Nucleus accumbens (tissue), 56 donors: ENCODE measurements at places on chromosomes 5 and 9.

GRCh38 chr9:136222166-136222905, 17.4 kb upstream of the LHX3 start:
- no peak for DNase-seq

DNA sequence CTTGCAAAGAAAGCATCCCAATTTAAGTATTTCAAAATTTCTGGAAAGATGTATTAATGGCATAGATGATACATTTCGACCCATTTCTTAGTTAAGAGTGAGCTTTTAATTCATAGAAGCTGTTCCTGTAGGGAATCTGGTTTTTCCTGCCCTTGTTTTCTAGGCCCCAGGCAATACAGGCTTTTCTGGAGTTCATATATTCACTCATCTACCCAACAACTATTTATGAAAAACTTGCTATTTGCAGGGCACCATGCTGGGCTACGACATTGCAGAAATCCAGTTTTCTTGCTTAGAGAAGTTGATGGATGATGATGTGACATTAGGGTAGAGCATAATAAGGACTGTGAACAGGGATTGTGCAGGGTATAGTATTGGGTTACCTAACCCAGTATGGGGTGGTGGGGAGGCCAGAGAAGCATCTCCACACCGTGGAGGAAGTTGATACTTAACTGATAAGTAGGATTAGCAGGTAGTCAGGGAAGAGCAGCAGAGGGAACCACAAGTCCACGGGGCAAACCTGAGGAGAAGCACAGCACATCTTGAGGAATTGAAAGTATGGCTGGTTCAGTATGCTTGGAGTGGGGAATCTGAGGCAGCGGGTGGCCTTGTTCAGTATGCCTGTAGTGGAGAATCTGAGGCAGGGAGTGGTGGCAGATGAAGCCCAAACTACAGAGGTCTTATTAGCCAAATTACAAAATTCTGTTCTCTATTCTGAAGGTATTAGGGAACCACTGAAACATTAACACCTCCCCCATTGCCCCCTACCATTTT, 247.5 kb downstream of the ARRDC3 start:
- no peak for DNase-seq

GRCh38 chr5:171306166-171306565, 2.9 kb upstream of the TLX3 start:
- no peak for DNase-seq

DNA sequence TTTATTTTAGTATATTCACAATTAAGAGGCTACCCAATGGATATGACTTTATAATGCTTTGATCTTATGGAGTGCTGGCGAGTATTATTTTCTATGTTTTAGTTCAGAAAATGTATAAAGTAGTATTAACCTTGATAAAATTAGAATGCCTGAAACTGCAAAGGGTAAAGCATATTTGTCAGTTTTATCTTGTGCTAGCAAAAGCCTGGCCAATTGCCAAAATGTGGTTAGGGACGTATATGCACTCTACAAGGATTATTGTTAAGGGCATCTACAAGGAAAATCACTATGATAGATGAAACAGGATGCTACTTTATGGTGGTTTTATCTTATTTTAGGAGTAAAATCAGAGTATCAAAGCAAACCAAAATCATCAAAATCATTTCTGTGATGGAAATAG, 281.7 kb downstream of the CCDC171 start:
- no peak for DNase-seq

GRCh38 chr9:4174546-4175175, 125.2 kb downstream of the GLIS3 start:
- DNase-seq: no peak

GRCh38 chr5:81398741-81399140, 4.8 kb upstream of the ACOT12 start:
- no peak for DNase-seq

GRCh38 chr5:123452401-123452800, 29.2 kb upstream of the CEP120 start:
- no peak for DNase-seq

DNA sequence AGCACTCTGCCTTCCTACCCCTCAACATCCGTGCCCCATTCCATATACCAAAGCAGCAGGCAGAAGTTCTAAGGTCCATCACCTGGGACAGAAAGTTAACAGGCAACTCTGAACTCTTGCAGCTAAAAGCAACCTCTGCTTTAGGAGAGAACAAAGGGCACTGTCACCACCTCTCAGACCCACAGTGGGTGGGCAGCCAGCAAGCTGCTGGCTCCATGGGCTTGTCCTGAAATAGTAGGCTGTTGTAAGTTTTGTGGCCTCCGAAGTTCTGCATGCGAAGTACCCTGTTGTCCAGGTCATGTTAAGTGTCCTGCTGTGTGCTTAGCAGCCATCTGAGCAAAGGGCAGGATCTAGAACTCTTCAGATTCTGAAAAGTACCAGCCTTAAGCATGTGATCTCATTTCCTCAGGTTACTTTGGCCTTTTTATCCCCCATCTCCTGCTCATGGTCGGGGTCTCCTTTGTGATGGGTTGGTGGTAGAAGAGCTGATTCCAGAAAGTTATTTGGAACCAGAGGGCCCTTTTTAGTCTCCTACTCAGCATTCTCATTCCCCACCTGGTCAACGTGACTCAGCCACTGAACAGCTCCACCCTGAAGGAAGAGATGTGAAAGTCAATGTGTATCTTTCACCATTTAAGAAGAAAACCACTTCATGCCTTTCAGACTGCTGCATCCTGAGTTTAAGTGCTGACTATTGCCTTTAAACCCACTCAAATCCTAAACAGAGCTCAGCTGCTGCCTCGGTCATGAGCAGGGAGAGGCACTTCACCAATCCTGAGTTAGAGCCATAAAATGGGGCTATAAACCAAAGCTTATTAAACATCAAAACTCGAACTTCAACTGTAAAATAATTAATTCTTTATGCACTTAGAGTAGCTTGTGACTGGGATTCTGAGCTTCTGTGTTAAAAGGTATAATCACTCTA, 121.4 kb downstream of the DPYSL3 start:
- no peak for DNase-seq

GRCh38 chr5:33474004-33474403, 33.2 kb downstream of the TARS1 start:
- DNase-seq: no peak

DNA sequence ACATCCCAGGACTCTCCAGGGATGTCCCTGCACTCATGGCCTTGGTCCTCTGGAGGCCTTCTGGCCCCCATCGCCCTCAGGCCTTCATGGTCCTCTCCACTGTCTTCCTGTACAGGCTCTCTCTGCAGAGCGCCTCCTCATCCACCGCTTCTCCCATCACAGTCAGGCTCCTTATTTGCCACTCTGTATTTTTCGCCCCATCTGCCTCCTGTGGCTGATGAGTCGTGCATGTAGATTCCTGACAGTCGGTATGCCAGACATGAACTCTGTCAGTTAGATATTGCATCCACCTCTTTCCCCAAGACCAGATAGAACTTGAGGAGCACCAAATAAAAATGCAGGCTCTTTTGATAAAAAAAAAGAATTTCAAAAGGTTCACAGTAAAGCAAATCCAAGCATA, 362.8 kb downstream of the IRX1 start:
- DNase-seq: no peak

- no peak for DNase-seq
Measured at GRCh38 chr5:168313596-168314204, 22.3 kb downstream of the WWC1 start.

DNA sequence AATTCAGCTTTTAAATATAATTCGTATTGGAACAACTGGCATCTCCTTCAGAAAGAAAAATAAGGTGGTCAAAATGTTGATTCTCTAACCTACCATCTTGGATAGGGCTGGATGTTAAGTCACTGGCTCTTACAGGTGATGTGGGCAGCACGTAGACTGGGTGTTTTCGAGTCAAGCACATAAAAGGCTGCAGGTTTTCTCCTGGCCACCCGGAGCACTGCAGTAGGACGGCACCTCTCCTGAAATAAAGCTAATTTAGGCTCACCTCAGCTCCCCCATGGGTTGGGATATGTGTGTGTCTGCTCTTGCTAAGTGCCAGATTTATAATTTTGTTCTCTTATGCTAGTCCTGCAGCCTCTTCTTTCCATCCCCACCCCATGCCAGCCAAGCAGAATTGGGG, 80.3 kb downstream of the IQGAP2 start:
- no peak for DNase-seq

DNA sequence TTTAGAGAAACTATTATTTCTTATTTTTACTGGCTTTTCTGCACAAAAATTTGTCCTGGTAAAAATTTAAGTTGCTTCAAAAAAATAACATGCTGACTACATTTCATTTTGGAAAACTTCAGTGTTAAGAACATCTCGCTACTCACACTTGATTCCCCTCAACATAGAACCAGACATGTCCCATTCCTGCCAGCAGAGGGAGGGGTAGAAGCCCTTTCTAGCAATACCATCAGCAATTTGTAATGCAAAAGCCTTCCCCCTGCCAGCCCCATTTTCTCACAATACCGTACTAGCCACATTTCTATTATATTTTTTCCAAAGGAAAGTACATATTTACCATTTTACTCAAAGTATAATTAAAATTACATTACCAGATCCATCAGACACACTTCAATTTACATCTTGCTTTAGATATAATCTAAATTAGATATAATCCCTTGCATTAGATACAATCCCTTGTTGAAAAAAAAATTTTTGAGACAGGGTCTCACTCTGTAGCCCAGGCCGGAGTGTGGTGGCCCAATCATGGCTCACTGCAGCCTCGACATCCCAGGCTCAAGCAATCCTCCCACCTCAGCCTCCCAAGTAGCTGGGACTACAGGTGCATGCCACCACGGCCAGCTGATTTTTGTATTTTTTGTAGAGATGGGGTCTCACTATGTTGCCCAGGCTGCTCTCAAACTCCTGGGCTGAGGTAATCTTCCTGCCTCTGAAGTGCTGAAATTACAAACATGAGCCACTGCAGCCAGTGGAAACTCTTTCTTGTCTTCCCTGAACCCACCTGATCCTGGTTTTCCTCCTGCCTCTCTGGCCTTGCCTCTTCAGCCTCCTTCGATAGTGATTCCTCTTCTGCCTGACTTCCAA, 39.6 kb upstream of the IDNK start:
- DNase-seq: no peak

DNA sequence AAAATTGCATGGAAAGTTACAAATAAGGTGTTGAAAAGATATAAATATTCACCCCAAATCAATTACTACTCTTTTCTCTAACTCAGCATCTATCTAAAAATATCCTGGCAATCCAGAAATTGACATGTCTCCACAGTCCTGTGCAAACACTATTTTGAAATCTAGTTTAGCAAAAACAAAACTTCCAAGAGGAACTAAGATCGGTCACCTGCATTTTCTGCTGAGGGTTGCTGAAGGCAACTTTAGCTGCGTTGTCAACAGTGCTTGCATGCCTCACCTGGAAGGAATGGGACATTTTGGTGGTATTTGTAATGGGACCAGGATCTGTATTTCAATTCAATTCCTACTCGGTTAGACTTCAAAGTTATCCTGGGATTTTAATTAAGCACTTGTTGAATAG, 398.3 kb downstream of the NTRK2 start:
- no peak for DNase-seq

DNA sequence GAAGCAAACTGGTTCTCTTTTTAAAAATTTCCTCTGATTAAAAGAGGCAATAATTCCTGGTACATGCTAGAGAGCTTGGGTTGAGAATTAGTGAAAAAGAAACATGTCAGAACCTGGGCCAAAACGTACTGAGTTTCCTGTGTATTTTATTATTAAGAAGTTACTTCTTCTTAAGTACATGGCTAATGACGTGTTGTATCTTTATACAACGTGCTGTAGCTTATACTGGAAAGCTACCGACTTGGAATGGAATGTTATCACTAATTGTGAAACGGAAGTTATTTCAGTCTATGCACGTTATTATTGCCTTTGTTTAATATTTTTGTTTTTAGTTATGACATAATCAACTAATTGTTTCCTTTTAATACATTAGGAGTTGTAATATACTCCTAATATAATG, 43.1 kb downstream of the ZNF366 start:
- no peak for DNase-seq

- no peak for DNase-seq
Measured at GRCh38 chr5:31703757-31704156, 64.8 kb downstream of the PDZD2 start.

DNA sequence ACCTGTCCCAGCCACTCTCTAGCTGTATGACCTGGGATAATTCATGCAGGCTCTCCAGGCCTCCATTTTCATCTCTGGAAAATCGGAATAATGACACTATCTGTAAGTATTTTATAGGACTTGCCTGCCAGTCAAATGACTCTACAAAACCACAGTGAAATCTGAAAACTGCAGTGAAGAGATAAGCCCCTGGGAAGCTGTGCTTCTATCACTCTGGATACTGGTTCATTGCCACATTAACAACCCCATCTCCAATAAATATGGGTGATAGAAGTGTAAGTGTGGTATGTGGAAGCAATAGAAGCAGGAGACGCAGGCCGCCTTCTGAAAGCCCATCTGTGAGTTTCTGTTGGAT, 31.8 kb downstream of the WHRN start:
- DNase-seq: no peak
